ENCODE measurements at places on chromosomes 6 and 20.

DNA sequence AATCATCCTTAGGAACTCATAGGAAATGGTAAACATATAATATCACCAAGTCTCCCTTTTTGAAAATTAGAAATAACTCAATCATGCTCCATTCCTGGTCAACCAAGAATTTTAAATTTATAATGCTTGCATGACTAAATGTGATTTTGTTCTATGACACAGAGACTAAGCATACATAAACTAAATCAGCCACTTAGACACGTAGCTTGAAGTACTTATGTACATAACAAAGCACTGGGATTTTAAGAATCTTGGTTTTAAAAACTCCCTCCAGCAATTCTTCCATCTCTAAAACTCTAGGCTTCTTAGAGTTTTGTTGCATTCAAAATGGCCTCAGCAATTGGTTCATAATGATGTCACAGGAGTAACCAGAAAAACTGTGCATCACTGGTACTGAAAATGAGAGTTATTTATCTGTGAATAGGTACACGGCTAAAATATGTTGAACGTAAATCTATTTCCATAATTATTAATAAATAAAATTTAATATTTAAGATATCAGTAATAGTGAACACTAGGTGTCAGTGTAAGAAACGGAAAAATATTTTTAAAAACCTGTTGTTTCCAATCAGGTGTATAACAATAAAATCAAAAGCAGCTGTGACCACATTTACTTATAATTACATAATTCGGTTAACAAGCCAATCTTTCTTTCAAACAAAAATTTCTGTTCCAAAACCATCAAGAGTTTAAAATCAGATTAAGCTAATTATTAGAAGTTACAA lies 241.6 kb upstream of the RUNX2 start:
- DNase-seq = no peak

DNA sequence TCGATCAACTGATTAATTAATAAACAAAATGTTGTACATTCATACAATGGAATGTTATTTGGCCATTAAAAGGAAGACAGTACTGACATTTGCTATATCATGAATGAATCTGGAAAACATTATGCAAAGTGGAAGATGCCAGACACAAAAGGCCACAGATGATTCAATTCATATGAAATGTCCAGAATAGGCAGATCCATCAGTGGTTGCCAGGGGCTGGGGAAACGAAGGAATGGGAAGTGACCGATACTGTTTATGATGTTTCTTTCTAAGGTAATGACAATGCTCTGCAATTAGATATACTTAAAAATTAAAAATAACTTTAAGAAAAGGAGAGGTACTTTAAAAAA lies 37.2 kb downstream of the ELOVL5 start:
- DNase-seq = no peak

DNA sequence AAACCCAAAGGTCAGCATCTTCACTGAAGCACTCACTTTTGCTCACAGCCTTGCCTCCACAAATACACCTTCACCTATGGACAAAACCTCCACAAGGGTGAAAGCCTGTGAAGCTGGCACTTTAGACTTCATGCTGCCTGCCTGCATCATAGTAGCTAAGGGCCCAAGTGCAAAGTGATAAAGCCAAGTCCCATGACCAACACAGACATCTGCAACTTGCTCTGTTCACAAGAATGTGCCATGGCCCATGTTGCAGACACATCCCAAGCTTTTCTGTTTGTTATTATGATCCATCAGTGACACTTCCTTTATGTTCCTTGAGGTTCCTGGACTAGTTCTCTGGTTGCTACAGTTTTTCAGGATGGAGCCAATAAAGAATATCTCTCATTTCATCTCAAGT lies 31.1 kb downstream of the BTBD3 start:
- no peak for DNase-seq

- no peak for DNase-seq
These were observed 32.3 kb upstream of the SLC22A23 start for GRCh38 chr6:3489027-3489757.

GRCh38 chr6:49662892-49663261 lies 26.2 kb upstream of the RHAG start:
- DNase-seq = no peak

- no peak for DNase-seq
These were observed 35.4 kb upstream of the HFE start for GRCh38 chr6:26051665-26052310.

GRCh38 chr20:6057691-6058090 lies 3.8 kb upstream of the LRRN4 start:
- DNase-seq = no peak

GRCh38 chr6:129500958-129501739 lies 208.8 kb downstream of the ARHGAP18 start:
- no peak for DNase-seq

DNA sequence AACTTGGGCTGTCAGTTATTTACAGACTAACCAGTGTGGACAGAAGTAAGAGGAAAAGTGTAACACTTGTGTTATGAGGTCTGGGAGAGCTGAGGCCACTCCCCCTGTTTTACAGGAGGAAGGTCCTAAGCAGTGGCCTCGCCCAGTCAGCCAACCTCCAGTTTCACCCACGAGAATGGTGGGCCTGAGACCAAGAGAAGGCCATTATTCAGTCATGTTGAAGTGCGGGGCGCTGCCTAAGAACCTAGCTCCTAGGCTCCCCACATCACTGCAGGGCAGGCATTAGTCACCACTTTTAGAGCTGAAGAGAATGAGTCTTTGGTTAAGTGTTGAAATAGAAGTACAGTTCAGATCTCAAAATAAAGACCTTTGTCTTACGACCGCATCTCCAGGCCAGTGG lies 27.9 kb downstream of the CDYL start:
- DNase-seq = no peak

DNA sequence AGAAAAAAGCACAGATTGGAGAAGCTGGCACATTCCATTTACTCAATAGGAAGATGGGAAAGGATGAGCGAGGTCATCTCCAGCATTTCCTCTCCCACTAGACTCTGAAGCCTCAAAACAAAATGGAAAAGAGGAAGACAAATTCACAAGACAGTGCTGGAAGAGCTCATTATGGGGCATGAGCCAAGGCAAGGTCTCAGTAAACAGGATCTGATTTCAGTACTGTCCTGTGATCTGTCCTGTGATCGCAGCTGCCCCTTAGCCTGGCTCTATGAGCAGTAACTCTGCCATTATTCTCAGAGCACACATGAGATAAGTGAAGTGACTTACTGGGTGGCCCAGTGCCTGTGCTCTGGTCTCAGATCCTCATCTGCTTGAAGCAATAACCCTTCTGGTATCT lies 68.1 kb upstream of the SLC4A11 start:
- no peak for DNase-seq

- no peak for DNase-seq
These were observed 5.5 kb downstream of the CD40 start for GRCh38 chr20:46123482-46124245.

GRCh38 chr6:4805553-4806336 lies 29.5 kb downstream of the CDYL start:
- DNase-seq = no peak

GRCh38 chr20:20231528-20232298 lies 136.2 kb upstream of the INSM1 start:
- DNase-seq = no peak

DNA sequence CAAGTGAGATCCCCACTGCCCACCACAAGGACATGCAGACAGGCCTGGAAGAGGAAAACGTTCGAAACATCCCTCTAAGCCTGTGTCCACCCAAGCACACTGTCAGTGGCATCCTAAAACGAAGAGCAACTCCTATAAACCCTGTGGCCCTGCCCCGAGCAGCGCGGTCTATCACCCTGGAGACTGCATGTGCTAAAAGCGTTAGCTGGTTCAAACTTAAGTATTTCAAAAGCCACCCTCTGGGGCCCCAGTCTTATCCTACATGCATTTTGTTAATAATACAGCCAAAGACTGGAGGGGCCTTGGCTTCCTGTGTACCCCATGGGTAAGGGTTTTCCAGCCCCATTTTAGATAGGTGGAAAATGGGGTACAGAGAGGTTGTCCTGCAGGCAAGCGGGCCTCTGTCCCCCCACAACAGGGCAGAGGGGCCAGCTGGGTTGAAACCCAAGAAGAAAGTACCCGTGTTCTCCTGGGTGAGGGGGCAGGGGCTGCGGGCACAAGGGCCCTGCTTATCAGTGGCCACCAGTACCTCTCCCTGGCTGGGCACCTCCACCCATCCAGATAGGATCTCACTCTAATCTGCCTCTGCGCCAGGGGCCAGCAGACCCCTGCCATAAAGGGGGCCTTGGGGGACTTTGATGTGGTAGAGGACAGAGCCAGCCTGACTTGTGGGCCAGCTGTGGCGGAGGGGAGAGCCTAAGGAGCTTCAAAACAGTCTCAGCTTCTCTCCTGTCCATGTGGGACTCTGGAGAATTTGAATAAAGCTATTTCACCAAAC lies 28.3 kb downstream of the PREX1 start:
- DNase-seq = no peak

DNA sequence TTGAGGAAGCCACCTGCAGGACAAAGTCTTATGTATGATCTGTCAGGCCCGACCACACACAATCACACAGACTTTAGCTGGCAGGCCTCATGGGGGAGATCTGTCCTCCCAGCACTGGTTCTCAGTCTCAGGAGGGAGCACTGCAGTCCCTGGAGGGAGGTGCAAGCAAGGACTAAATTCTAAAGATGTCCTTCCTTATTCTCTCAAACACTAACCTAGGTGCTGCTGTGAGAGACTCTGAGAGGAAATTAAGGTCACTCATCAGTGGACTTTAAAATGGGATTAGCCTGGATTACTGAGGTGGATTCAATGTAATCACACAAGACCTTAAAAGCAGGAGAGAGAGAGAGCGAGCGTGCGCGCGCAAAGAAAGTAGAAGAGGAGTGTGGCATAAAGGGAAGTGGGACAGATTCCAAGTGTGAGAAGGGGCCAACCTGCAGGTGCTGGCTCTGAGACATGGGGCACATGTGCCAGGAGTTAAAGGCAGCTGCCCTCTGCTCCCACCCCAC lies 14.3 kb downstream of the GLO1 start:
- no peak for DNase-seq

GRCh38 chr6:52726193-52726542 lies 37.1 kb downstream of the GSTA2 start:
- no peak for DNase-seq

- no peak for DNase-seq
These were observed 9.3 kb downstream of the ECT2L start for GRCh38 chr6:138805016-138805765.

- no peak for DNase-seq
These were observed 198.7 kb upstream of the CEP162 start for GRCh38 chr6:84425971-84426705.

GRCh38 chr6:108365478-108365877 lies 70.6 kb downstream of the AFG1L start:
- DNase-seq = no peak

GRCh38 chr6:138289739-138290138 lies 71.4 kb upstream of the PBOV1 start:
- DNase-seq = no peak

DNA sequence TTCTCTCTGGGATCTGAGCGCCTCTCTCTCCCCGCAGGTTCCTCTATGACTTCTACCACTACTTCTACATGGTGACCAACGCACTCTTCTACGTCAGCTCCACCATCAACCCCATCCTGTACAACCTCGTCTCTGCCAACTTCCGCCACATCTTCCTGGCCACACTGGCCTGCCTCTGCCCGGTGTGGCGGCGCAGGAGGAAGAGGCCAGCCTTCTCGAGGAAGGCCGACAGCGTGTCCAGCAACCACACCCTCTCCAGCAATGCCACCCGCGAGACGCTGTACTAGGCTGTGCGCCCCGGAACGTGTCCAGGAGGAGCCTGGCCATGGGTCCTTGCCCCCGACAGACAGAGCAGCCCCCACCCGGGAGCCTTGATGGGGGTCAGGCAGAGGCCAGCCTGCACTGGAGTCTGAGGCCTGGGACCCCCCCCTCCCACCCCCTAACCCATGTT lies 36.3 kb upstream of the MRGBP start:
- no peak for DNase-seq

DNA sequence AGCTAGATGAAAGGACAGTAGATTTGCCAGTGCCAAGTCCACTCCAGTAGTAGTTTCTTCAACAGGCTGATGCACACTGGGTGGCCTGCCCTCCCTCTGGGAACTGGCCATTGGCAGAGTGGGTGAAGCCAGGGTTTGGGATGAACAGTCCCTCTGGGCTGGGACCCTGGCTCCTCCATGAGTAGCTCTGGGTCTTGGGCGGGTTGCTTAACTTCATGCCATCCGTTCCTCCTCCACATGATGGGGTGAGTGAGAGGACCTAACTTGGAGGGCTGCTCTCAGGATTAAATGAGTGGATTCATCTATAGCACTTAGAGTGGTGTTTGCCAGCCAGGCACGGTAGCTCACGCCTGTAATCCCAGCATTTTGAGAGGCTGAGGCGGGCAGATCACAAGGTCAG lies 47.2 kb downstream of the PLAGL2 start:
- DNase-seq = no peak

DNA sequence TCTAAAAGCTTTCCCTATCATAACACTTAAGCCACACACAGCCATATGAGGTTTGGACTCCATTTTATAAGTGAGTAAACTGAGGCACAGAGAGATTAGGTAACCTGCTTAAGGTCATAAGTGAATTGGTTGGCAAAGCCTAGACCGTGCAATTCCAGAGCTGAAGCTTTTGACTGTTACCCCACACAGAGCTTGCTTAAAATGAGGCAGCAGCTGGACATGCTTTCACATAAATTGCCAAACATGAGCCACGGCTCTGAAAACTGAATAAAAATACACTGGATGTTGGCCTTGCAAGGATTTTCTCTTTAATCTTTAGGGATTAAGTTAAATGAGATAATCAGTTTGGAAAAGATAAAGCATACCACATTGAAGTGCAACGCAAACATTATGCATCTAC lies 2.5 kb downstream of the RIPOR2 start:
- DNase-seq = no peak

GRCh38 chr20:46169245-46170171 lies 51.4 kb downstream of the CD40 start:
- DNase-seq = no peak

- no peak for DNase-seq
These were observed 74.0 kb downstream of the PTPRA start for GRCh38 chr20:2946988-2947961.

DNA sequence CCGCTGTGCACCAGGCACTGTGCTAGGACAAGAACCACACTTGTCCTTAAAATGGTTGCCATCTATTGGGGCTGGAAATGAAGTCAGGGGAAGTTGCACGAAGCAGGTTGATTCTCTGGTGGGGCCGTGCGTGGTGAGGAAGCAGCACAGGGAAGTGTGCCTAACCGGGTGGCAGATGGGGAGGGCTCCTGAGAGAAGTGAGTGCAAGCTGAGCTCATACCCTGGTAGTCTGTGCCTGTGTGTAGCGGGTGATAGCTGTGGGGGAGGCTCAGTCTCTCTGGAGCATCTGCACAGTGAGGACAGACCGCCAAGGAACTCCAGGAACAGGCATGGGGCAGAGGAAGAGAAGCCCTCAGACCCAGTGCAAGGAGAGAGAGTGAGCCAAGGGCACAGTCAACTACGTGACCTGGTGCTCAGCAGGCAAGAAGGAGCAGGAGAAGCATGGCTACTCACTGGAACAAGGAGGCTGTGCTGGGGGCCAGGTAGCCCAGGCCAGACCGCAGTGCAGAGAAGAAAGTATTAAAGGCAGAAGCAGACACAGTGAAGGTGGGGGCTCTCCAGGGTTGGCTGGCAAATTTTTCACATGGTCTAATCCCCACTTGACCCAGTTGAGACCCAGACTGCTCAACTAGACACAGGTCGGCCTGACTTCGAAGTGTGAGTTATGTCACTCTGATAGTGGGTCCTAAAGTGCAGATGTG lies 155.0 kb downstream of the CDH26 start:
- DNase-seq = no peak
